Small intestine (tissue), 16 donors: ENCODE measurements at places on chromosomes 4 and X. TPM values are rescaled to one million over a fixed set of nuclear protein-coding genes. Genes with fewer than 3 reads are reported as not detected.
A peak's percentile ranks its signal among the peaks of the same experiment; 100 is the strongest.

DNA sequence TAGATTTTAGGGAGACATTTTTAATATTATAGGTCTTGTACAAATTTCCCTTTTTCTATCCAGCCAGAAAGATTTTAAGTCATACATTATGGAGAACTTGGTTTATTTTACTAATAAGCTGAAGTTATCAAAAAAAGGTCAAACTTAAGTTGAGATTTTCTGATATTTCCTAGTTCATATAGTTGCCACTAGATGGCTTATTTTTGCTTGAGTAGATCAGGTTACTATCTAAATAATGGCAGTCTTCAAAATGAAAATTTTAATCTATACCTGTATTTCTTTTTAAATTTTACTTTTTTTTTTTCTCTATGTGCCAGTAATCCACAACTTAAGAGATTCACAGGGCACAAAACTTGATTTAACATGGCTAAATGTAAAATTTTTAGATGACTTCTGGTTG is 52.3 kb downstream of the USP9X start:
- no peaks in the 10 kb centered on the region for H3K27me3 ChIP-seq
- H3K4me1 ChIP-seq: no peaks in the 10 kb centered on the region
- no peak for DNase-seq
- H3K36me3 ChIP-seq: no peaks in the 10 kb centered on the region
- H3K4me3 ChIP-seq: no peak overlapping the region
- H3K27ac ChIP-seq: no peak overlapping the region

The SPATA18 gene
- 1.3 TPM for polyA plus RNA-seq

DNA sequence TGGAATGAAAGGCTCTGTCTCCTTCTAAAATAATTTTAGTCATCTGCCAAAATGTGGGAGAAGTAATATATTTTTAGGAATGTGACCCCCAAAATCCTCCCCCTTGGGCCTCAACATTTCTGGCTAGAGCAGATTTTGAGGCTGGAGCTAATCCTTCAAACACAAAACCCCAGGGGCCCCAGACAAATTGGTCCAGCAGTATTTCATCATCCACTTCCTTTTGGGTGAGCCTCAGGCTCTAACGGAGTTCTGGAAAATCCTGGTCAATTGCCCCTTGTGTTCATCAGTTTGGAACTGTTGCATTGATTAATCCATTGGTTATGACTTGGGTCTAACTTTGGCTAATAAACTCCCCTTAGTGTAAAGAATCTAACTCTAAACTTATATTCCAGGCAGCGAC is 67.4 kb upstream of the PCDH19 start:
- no peaks in the 10 kb centered on the region for H3K27me3 ChIP-seq
- no peaks in the 10 kb centered on the region for H3K36me3 ChIP-seq

DNA sequence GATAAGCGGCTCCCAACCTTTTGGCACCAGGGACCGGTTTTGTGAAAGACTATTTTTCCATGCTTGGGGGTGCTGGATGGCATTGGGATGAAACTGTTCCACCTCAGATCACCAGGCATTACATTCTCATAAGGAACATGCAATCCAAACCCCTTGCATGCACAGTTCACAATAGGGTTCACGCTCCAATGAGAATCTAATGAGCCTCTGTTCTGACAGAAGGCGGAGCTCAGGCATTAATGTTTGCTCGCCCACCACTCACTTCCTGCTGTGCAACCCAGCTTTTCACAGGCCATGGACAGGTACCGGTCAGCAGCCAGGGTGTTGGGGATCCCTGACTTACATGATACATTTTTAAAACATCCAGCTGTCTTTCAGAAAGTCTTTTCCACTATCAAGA is 187.3 kb downstream of the SLC39A8 start:
- no peaks in the 10 kb centered on the region for H3K27me3 ChIP-seq
- no peak for DNase-seq
- H3K4me3 ChIP-seq: no peak overlapping the region

- no peak overlapping the region for H3K4me3 ChIP-seq
- H3K36me3 ChIP-seq: no peaks in the 10 kb centered on the region
- peak; percentile 65 for DNase-seq
- no peaks in the 10 kb centered on the region for H3K27me3 ChIP-seq
- peak overlapping the region; percentile 38 for H3K27ac ChIP-seq
These were observed 40.9 kb downstream of the GK start for GRCh38 chrX:30693999-30694650.

- no peak overlapping the region for H3K4me3 ChIP-seq
- H3K27me3 ChIP-seq: no peaks in the 10 kb centered on the region
- DNase-seq: no peak
- H3K36me3 ChIP-seq: no peaks in the 10 kb centered on the region
- no peaks in the 10 kb centered on the region for H3K4me1 ChIP-seq
- H3K27ac ChIP-seq: no peak overlapping the region
These were observed 99.5 kb downstream of the COX18 start for GRCh38 chr4:72969976-72970375.

DNA sequence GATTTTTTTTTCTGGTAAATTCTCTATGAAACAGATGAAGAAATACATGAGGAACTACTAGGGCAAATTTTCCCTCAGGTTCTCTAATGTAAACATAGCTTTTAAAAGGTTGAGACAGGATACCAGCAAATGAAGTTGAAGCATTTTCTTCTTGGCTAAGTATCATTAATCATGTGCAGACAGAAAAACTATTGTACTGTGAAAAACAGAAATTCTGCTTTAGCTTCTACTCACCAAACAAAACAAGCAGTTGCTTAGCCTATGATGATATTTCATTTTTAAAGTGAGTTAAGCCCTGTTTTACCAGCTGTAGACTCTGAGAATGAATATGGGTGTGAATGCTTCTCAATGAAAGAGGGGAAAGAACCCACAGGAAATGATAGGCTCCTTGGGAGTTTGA is 358.9 kb downstream of the TRAM1L1 start:
- H3K4me1 ChIP-seq: no peaks in the 10 kb centered on the region
- H3K27me3 ChIP-seq: no peaks in the 10 kb centered on the region
- H3K27ac ChIP-seq: no peak overlapping the region
- H3K36me3 ChIP-seq: no peaks in the 10 kb centered on the region
- H3K4me3 ChIP-seq: no peak overlapping the region
- DNase-seq: no peak

- H3K27ac ChIP-seq: no peak overlapping the region
- DNase-seq: no peak
- peaks cover 9% of the 10 kb centered on the region for H3K4me1 ChIP-seq
- no peaks in the 10 kb centered on the region for H3K36me3 ChIP-seq
These were observed 56.3 kb upstream of the LNX1 start for GRCh38 chr4:53647547-53647946.

DNA sequence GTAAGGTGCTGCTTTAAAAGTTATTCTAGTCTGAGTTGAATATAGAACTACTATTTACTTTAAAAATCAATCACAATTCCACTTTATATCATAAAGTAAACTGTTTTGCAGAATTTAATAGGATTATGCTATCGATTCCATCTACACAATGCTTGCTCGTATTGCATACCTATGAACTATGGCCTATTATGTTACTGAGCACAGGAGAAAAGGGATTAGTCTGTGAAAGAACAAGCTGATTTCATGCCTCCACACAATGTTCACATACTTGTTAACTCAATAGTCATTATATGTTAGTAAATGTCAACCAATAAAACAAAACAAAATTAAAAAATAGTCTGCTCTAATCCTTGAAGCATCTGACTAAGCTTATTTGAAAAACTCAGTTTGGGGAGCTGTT is 223.6 kb downstream of the PCDH10 start:
- no peak overlapping the region for H3K27ac ChIP-seq
- H3K4me1 ChIP-seq: no peaks in the 10 kb centered on the region
- H3K4me3 ChIP-seq: no peak overlapping the region
- DNase-seq: no peak

DNA sequence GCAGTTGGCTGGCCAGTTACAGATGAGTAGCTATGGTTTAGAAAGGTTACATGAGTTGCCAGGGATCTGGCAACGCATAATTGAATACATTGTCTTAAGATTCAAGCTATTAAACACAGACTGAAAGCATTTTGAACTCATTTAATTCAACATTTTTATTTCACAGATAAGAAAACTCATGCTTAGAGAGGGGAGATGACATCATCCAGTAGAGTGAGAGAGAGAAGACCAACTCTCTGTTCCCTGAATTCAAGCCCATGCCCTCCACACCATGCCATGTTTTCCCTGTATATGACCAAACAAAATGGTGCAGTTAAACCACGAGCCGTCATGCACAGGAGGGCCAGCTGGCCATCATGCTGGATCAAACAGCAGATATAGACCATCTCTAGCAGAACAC is 22.6 kb downstream of the SNCA start:
- no peaks in the 10 kb centered on the region for H3K27me3 ChIP-seq
- no peak overlapping the region for H3K4me3 ChIP-seq
- no peaks in the 10 kb centered on the region for H3K4me1 ChIP-seq
- no peak for DNase-seq

The USP53 gene
- 4.9 TPM for polyA plus RNA-seq
